RWPE1 (cell line): ENCODE measurements at places on chromosomes 3 and 15.

DNA sequence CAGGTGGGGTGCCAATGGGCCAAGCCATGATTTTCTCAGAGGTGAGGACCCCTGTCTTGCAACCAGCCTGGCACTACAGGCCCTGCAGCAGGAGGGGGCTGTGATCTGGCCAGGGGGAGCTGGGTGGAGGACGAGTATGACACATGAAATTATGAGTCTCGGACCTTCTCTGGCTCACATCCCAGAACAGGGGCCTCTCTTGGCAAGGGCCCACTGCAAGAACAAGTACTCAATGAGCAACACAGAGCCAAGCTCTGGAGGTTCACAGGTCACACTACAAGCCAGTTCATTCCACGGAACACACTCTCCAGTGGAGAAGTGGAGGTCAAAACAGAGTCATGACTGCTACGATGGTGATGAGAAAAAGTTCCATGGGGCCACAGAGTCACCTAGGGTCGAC is 28.3 kb downstream of the CCDC32 start:
- DNase-seq = no peak

DNA sequence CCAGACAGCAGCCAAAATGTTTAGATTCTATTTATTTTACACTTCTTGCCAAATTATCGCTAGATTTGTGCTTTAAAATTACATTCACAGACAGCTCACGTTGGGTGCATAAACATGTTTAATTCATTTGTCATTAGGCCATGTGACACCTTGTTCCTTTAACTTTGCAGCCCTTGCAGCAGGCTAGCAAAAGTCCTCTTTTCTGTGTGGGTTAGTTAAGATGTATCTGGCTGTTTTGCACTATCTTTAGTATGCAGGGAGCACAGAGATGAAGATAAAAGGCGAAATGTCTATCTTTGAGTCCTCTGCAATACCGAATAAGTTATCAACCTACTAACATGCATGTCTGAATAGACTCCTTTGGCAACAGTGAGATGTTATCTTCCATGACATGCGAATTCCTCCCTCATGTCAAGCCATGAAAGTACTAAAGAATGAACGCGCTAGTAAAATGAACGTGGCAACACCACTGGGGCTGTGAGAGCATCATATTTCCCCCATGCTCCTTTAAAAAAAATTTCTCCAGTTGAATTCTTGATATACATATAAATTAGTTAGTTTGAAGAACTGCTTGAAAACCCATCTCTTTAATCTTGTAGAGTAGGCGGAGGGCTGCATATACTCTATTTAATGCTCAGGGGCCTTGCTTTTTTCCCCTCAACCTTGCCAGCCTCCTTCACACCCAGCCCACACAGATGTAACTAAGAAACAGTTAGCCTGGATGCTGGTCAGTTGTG is 620.4 kb upstream of the NR2F2 start:
- DNase-seq = no peak

- no peak for DNase-seq
Observed at GRCh38 chr15:34349769-34350168, 6.7 kb downstream of the NUTM1 start.

DNA sequence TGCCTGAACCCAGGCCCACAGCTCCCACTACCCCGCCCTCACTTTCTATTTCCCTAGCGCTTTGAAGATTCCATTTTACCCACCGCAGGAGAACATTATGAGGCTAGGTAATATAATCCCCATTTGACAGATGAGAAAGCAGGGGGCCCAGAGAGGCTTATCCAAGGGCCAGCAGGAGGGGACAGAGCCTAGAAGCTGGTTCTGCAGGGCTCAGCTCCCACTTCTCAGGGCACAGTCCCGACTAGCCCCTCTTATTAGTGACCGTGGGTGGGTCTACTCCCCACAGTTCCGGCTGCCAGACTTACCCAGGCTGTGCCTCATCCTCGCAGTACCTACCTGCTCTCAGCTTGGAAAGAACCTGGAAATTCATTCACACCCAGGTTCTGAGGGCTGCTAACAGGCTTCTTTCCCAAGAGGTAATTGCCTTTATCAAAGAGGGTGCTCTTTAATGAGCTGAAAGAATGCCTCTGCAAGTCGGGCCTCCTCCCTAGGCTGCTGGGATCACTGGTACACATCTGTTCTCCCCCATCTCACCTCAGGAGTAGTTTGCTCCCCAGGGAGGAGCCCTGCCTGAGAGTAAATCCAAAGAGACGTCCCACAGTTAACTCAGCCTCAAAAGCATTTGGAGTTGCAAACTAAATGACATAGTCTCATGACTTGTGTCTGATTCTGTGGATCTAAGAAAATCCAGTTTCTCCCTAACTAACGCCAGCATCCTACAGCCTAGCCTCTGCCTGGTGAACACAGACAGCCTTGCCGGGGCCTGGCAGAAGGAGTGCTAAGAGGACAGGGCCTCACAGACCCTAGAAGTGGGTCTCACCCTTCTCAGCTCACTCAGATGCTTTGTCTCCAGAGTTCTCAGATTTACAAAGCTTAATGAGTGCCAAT is 125.0 kb downstream of the CHSY1 start:
- no peak for DNase-seq

GRCh38 chr3:24237971-24238706 is 256.5 kb downstream of the THRB start:
- peak; percentile 72 for DNase-seq

DNA sequence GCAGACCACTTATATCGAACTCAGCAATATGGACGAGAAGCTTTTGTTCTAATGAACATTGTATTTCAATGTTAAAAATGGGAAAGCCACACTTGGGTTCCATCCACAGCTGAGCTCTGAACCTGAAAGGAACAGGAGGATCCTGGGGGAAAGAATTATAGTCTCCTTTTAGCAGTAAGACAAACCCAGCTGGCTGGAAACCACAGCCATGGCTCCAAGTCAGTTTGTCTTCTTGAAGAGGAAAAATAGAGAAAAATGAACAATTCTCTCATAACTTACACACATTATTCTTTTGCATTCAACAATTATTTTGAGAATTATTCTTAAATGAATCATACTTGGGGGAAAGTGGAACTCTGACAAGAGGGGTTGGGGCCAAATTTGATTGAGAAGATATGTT is 149.2 kb upstream of the VEPH1 start:
- DNase-seq = no peak

GRCh38 chr3:27657404-27657803 is 64.7 kb downstream of the EOMES start:
- no peak for DNase-seq
